ENCODE measurements at places on chromosomes 13 and 19. TPM values are rescaled to one million over a fixed set of nuclear protein-coding genes. Genes with fewer than 3 reads are reported as not detected.

DNA sequence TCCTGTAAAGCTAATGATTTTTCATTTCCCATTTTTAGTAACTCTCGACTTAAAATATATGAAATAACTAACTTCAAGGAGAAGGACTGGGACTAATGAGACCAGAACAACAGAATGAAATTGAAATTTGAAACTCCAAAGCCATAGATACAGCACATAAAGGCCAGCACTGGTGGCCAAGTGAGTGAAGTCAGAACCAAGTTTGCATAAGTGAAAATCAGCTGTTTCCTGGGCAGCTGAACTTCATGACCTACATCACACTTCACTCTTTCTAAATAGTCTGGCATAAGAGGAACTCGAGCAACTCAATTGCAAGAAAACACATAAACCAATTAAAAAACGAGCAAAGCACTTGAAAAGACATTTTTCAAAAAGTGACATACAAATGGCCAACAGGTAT is 84.5 kb downstream of the DCLK1 start:
- H3K27ac ChIP-seq: no peak overlapping the region
- no peak overlapping the region for H3K4me3 ChIP-seq

DNA sequence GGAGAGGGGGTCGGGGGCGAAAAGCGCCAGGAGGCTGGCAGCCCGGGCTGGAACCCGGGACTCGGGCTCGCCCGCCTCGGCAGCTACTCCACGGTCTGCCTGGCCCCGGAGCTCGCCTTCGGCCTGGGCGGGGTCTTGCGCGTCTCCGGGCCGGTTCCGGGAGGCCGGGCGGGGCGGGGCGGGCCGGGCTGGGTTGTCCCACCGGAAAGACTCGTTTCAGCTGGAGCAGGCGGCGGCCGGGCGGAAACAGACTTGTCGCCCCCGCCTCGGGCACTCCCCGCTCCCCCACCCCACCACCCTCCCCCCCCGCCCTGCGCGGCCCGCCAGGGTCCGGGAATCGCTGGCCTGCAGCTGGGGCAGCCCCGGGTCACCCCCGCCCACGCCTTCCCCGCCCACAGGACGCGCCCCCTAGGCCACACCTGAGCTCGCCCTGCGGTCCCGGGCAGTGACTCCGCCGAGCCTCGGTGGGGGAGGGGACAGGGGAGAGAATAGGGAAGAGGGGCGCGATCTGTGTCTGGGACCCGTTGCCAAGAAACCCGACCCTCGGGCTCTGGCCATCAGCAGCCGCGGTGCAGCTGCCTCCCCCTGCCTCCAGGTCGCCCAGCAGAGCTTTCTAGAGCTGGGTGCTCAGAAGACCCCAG is 109.4 kb downstream of the KCTD15 start:
- DNase-seq: peak; percentile 92
- peak overlapping the region; percentile 54 for H3K4me3 ChIP-seq

DNA sequence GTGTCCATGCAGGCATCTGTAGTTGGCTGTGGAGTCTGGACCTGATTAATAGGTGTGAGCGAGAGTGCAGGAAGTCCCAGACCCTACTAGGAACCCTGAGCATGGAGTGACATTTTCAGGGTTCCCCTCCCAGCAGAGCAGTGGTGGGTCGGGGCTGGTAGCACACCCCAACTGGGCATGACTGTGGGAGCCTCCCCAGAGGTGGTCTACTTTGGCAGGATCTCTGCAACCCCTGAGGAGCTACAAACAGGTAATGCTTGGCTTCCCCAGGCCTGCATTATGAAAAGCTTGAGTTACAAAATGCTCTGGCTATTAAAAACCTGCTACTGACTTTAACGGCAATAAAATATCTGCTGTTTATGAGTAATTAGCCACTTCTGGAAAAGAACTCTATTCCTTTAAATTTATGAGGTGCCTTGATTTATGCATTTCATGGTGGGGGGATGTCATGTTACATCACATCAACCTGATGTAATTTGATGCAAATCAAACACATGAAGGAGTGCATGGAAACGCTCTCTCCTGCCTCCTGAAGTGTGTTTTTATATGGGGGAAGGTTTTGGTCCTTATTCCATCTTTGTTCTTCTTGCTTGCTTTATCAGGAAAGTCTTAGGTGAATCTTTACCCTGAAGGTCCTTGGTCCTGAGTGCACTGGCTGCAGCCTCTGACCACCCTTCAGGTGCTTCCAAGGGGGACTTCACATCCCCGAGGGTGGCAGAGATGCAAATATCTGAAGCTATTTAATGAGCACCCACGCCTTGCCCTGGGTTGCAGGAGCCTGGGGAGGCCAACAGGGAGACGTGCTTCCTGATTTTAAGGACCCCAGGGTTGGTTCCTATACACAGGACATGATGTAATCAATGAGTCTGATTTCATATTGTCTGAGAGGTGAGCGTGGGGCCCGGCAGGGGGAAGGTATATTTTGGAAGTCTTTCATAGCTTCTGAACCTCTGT is 54.0 kb downstream of the ZNF536 start:
- no peaks in the 10 kb centered on the region for H3K27me3 ChIP-seq
- no peaks in the 10 kb centered on the region for H3K36me3 ChIP-seq
- no peaks in the 10 kb centered on the region for H3K4me1 ChIP-seq
- no peak for DNase-seq
- no peak overlapping the region for H3K27ac ChIP-seq

DNA sequence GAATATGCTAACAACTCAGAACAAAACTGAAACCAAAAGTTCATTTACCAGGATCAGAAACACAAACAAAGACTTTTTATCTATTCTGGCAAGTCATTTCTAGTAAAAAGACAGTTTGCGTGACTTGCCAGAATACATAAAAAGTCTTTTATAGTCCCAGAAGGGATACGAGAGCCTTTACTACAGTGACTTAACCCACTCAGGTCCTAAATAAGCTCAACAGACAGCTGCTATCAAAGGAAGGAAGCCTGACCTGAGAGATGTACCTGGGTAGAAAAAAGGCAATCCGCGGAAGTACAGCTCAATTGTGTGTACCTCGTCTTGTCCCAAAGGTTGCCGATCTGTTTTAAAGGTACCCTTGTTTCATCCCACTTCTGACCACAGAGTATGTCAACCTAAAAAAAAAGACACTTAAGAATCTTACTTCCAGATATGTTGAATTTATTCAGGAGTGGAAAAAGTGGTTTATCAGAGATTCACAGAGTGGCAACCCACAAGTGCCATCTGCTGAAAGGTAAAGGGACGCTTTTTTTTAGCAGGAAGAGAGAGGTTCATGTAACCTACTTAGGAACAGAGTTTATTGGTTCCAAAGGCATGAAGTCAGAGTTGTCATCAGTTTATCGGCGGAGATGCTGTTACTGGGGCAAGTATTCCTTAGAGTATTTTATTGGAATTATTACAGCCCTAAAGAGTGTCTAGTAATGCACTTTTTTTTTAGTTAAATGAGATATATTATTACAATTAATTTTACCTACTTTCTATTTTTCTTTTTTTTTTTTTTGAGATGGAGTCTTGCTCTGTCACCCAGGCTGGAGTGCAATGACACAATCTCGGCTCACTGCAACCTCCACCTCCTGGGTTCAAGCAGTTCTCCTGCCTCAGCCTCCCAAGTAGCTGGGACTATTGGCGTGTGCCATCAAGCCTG is 69.7 kb upstream of the C1QTNF9B start:
- H3K27ac ChIP-seq: no peak overlapping the region
- peak; percentile 46 for DNase-seq
- H3K36me3 ChIP-seq: no peaks in the 10 kb centered on the region

ATP4B gene
- total RNA-seq: 585 TPM

Measured in stomach (tissue), 19 donors.